COR-L47 (cell line): ENCODE measurements at places on chromosomes 1 and 21.

DNA sequence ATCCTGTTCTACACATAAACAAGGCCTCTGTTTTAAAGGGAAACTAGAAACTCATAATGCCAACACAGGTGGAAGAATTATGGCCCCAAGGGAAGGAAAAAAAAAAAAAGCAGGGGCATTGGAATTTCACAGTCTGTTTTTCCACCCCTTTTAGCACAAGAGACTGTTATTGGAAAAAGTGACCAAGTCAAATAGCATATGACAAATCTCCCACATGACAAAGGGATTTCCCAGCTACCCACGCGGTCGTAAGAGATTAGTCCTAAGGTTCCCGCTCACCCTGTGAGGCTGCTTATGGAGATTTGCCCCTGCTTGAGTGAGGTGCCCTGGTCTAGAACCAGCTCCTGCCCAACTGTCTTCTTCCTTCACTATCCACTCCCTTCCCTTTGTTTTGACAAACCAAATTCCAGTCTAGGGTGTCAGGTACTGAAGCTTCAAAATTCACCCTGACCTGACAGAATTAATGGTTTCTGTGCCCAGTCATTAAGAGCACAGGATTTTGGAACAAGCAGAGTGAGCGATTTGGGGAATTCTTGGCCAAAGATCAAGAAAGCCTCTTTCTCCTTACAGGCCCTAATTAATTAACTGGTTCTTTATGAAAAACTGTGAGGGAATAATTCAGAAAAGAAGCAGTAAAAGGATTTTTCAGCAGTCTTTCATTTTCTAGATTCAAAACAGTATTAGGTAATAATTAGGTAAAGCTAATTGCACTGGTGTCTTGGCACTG is 107.3 kb downstream of the NMNAT2 start:
- no peak for DNase-seq

DNA sequence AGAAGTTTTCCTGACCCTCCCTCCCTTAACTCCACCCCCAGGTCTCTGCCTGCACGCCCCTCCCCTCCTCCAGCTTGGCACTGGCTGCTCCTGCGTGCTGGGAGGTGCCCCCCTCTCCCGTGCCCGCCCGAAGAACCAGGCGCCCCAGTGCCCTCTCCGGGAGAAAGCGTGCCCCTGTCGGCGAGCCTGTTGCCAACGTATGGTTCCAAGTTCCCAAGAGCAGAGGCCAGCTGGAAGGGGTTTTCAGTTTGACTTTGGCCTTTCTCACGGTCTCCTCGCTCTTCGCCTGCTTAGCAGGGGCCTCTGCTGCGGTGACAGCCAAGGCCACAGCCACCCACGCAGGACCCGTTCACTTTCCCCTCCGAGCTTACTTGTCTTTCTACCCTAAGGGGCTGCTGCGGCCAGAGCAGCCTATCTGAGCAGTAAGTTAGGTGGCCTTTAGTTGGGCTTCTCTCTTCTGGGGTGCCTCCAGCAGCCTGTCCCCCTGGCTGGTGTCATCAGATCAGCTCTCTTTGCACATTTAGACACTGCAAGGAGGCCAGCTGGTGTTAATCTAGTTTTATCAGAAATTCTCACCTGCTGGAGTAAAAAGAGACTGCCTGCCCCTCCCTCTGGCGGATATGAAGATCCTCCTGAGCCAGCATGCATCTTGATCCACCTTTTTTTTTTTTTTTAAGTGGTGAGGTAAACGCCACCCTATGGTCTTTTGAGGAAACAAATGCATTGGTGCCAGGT is 1.5 kb downstream of the STUM start:
- DNase-seq, result peak; percentile 41

DNA sequence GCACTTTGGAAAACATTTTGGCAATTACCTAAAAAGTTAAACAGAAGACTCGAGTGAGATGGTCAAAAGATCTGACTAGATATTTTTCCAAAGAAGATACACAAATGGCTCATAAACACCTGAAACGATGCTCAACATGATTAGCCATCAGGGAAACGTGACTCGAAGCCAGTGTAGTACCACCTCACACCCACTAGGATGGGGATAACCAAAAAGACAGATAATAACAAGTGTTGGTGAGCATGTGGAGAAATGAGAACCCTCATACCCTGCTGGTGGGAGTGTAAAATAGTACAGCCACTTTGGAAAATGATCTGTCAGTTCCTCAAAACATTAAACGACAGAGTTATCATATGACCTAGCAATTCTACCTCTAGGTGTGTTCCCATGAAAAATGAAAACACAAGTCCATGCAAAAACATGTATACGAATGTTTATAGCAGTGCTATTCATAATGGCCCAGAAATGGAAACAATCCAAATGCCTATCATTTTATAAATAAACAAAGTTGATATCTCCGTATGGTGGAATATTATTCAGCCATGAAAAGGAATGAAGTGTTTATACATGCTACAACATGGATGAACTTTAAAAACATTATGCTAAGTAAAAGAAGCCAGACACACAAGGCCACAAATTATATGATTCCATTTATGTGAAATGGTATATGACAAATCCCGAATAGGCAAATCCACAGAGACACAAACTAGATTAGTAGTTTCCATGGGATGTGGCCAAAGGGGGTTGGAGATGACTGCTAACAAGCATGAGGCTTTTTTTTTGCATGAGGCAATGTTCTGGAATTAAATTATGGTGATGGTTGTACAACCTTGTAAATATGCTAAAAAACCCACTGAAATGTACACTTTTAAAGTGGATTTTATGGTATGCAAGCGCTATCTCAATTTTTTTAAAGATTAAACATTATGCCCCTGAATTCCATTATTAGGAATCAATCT is 625.3 kb downstream of the KIF26B start:
- DNase-seq, result no peak

DNA sequence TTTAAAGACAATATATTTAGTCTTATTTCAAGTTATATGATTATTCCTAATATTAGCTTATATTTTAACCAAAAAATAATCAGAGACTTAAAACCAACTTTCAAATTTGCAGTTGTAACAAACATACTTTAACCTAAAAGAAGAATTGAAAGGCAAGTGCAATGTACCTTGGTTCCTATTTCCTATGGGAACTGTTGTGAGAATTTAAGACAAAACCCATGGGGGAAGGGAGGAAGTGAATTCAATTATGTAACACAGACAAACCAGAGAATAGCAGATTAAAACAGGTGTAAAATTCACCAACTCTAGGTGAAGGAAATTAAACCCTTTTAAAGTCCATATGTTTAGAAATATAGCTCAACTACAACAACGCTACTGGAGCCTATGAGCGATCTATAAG is 22.6 kb upstream of the CR2 start:
- no peak for DNase-seq

DNA sequence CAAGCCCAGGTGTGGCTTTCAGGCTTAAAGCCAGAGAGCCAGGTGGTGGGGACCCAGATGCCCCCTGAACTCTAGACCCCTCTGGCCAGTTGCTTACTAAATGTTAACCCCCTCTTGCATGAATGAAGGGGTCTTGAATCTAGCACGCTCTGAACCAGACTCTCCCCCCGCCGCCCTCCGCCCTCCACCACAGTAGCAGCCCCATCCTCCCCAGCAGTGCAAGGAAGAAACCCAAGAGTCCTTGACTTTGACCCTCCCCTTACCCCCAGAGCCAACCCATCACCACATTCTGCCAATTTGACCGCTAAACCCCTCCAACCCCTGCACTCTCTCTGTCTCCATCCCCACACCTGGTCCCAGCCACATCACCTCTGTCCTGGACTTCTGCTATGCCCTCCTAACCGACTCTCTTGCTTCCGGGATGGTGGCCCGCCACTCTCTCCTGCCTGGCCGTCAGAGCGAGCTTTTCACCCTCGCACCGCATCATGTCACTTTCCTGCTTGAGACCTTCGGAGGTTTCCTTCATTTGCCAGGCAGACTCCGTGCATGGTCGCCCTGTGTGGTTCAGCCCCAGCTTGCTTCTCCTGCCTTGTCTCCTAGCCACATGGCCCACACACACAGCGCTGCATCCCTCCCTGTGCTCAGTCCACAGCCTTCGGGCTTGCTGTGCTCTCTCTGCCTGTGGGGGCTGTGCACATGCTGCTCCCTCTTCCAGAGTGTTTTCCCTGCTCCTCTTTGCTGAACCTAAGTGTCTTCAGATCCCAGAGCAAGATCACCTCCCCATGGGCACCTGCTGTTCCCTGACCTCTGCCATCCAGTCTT is 113.4 kb downstream of the HUNK start:
- no peak for DNase-seq

GRCh38 chr1:225113265-225113664 is 183.8 kb downstream of the DNAH14 start:
- no peak for DNase-seq

DNA sequence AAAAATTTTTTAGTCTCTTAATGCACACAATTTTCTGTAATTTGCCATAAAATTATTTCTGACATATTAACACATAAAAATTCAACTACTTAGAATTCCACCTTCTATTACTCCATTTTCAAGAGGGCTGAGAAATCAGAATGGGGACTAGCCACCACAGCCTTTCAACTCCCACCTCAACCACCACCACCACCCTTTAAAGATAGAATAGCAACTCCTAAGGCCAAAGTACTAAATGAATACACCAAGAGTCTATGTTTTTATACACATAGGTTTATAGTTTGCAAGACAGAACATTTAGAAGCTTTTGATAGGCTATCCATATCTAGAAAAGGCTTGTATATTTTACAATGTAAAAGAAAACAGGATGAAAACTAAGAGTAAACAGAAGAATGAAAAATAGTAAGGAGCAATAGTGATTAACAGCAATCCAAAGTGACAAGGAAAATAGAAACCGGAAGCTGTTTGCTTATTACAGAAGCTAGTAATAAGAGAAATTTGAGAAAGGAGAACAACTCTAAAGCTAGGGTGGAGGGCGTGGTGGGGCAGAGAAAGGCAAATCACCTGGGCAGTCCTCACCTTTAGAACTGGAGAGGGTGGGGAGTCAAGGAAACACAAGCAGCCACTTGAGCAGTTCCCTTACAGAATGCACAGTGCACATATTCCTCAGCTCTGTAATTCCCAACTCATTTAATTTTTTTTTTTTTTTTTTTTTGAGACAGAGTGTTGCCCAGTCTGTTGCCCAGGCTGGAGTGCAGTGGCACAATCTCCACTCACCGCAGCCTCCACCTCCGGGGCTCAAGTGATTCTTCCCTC is 27.7 kb downstream of the EPS15 start:
- no peak for DNase-seq

DNA sequence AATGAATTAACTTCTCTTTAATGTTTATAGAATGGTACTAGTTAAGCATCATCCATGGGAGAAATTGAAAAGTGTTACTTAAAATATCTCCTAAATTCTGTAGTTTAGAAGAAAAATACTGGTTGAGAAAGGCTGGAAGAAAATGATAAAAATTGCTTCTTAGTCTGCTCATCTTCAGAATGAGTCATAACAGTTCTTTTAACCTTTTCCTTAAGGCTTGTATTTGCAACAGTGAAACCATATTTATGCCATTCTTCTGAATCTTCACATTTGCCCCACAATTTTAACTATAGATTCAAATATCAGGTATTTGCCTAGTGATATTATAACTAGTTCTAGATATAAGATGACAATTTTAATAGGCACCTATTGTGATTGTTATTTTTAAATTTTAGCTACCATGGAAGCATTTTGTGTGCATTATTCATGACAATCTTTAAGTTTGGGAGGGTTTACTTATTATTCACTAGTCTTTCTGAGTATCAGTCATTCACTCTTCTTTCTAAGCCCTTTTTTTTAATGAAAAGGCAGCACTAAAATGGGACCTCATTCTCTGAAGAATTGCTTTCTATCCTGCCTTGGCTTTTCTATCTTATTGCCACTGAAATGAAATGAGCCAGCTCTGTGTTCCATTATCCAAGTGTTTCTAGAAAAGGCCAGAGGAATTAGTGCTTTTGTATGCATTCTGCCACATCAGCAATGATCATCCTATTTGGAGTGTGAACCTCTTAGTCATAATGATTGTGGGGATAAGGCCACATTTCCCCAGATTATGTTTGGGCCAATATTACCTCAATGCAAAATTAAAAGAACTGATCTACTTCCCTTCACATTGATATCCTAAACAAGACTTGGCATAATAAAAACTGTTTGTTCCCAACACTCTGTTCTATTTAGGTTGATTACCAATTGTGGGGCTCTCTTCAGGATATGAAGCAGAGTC is 58.4 kb downstream of the SAMSN1 start:
- no peak for DNase-seq

GRCh38 chr1:176773038-176773437 is 310.1 kb downstream of the PAPPA2 start:
- no peak for DNase-seq

DNA sequence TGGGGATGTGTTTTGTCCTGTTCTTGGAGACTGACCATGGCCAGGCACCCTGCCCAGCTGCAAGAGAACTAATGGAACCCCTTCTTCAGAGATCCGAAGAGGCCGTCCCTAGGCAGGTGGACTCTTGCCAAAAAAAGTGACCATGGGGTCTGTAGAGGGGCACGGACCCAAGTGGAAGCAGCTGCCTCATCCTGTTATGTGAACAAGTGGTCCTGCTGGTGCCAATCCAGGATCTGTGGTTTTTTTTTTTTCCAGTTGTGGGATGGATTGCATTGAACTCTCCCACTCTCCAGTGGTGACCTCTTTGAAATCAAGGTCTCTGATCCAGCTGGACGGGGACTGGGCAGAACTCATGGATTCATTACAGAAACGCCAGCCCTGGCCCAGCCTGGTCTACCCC is 71.2 kb downstream of the ARHGEF10L start:
- DNase-seq, result no peak

DNA sequence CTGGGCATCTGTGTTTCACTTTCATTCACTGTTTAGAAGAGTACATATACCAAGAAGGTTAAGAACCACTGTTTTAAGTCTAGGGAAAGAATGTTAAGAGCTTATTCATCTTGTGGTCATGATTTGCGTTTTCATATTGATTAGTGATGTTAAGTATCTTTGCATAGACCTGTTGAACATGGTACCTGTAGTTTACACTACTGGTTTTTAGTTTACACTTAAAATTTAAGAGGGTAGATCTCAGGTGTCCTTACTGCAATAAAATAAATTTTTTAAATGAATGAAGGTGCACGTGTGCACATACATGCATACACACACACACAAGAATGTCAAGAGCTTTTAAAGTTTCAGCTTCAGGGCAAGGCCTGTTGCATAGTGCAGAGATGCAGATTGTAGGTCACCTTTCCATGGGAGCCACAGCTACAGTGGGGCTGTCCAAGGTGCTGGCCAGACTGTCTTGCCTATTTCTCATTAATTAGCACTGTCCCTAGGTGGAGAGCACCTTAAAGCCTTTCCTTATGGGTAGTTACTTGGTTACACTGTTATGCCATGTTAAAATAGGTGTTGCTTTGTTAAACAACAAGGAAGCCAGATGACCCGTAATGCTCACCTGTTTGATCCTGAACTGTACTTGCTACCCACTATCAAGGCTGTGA is 543.0 kb upstream of the DAB1 start:
- DNase-seq, result no peak

DNA sequence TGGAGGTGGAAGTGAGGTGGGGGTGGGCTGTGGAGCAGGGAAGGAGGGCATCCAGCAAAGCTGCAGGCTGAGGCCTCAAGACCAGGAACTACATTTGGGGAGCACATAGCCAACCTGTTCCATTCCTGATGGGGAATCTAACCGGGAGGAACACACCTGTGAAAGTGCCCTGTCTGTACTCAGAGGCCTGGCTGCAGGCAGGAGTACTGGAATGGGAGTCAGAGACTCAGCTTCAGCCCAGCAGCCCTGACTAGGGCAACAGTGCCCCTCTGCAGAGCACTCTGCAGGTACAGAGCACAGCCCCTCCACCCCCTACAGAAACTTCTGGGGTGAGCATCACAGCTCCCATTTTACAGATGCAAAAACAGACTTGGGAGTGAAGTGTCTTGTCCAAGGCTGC is 126.4 kb downstream of the DMRTB1 start:
- no peak for DNase-seq
